ENCODE measurements at places on chromosomes 1 and 21.
A peak's percentile ranks its signal among the peaks of the same experiment; 100 is the strongest.

- DNase-seq, result no peak
Measured at GRCh38 chr1:236886199-236886598, 91.1 kb downstream of the MTR start.

DNA sequence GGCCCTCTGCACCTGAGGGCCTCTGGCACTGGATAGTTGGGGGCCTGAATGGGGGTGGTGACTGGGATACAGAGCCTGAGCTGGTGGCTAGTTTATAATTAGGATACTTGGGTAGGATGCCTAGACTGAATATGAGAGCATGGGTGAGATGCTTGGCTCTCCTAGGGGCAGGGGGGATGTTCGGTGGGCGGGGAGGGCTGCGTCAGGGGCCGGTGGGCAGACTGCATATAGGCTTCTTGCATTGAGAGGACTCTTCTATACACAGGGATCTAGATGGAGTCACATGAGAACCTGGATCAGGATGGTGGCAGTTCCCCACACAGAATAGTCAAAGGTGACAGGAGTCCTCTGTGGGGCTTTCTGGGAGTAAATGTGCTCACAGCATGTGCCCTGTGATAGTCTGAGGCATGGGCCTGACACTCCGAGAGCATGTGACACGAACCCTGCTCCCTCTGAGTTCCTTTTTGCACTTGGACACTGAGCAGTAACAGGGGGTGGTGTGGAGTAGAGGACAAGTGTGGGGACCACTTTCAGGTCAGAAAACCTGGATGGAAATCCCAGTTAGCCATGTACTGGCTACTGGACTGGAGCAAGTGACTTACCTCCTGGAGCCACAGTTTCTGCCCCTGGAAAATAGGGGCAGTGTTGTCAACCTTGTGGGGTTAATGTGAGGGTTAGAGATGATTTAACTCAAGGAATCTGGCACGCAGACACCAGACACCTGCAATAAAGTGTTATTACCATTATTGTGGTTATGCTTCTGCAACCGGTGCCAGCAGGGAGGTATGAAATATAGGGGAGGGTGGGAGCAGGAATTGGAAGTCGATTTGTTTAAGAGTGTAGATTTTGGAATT is 2.2 kb downstream of the MAP7D1 start:
- DNase-seq, result no peak

DNA sequence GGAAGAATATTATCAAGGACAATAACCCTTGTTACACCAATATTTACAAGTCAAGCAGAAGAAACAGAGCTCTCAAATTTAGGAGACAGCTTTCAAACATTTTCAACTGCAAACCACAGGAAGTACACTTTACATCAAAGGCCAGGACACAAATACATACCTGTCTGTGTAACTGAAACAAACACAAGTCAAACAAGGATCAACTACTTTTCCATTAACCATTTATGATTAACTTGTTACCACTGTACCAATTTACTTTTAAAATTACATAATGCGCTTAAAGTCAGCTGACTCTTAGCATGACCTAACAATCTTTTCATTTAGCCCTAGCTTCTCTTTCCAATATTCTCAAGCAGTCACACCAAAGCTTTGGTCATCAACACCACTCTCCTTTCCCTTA is 43.5 kb downstream of the TRIM33 start:
- DNase-seq, result no peak

DNA sequence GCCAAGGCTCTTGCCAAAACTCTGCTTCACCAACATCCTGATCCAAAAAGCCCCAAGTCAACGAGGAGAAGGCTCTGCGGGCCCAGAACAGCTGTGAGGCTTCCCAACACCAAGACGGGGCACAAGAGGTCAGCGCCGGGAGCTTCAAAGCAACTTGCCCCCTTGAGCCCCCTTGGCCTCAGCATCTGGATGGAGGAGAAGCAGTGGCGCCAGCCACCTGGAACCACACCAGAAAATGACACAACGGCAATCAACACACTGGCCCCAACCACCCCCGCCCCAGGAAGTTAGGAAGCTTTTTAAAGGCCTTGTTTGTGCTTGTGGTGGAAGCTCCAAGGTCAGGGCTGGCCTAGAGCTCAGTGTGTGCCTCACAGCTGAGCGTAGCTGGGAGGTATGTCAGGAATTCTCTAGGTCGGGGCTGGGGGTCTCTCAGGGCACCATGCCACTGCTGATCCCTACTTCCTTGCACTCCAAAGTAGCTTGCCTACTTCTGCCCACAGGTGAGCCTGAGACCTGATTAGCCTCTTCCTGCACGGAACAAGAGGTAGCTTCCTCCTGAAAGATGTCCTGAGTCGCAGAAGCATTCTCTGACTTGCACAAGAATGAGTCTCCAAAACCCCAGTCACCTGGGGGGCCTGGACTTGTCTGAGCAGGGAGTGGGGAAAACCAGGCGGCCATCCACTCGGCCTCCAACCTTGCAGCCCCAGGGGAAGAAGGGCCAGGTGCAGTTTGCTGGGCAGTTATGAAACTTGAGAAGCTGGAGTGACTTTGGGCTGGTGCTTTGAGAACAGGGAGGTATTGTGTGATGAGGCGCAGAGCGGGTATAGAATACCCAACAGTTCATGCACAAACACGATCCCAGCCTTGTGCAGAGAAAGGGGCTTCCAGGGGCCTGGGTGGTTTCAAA is 9.7 kb upstream of the SRP9 start:
- DNase-seq, result no peak

DNA sequence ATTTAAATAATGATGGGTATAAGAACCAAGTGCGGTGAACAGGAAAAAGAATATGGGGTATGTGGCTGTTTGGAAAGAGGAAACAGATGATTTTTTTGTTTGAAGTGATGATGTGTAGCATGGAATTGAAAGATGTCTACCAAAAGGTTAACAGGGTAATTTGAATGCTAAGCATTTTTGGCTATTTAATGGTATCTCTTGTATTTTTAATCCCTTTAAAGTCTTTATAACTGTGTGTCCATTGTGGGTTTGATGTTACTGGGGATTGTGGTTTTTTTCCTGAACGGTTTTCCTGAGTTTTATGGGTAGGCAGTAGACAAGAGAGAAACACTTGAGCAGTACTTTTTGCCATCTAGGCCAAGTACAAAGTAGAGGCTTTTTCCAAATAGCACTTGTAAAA is 63.2 kb downstream of the PRDM2 start:
- no peak for DNase-seq

DNA sequence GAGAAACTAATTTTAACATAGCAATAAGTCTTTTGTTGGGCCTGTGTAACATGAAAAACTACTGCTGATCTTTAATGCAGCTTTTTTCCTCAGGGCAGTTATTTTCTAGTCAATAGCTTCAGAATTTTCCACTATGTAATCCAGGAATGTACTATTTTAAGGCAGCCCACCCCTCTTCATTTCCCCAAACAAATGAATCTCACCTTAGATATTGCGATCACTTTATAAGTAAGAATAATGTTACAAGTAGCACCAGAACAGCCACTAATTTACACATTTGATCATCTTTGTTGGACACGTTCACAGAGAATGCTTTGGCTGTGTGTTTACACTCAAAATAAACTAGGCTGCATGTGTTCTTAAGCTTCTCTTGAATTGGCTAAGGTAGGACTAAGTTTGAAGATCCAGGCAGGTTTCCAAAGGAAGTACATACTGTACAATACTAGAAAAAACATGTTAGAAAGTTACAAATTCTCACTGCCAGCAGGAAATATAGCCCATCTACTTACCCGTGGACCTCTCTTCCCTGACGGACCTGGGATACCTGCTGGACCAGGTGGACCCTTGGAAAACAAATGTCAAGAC is 41.7 kb downstream of the COL24A1 start:
- no peak for DNase-seq

- DNase-seq, result peak; percentile 52
Measured at GRCh38 chr1:156746728-156747631, 4.5 kb downstream of the HDGF start.

DNA sequence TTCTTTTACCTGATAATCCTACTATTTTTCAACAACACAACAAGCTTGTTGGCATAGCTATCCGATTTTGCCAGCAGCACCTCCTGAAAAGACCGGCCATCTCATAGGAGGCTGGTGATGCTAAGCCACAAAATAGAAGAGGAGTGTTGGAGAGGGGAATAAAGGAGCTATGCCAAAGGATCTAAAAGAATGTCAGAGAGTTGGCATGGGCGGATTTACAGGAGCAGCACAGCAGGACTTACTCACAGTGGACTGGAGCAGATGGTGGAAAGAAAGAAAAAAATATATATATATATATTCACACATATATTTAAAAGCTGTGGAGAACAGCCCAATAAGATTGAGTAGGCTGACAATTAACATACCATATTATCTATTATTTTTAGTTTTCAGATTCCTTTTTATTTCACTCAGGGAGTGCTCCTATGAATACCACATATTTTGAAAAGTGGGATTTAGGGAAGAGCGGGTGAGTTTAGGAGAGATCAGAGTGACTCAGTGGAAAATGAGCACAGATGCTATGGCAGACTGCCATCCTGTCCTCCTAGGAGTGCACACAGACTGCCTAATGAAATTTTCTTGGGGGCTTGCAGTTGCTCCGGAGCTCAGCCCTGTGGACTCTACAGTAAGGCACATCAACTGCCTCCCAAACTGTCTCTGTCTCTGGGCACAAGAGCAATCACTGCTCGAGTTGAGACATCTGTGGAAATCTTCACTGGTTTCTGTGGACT is 394.4 kb upstream of the CHRM3 start:
- DNase-seq, result no peak

- peak; percentile 43 for DNase-seq
Measured at GRCh38 chr1:27383039-27383605, at the start of gene CD164L2. Gene CD164L2, minus strand, starts transcription at chr1:27383333. Its CDS starts 94 bp downstream, at chr1:27383239.

DNA sequence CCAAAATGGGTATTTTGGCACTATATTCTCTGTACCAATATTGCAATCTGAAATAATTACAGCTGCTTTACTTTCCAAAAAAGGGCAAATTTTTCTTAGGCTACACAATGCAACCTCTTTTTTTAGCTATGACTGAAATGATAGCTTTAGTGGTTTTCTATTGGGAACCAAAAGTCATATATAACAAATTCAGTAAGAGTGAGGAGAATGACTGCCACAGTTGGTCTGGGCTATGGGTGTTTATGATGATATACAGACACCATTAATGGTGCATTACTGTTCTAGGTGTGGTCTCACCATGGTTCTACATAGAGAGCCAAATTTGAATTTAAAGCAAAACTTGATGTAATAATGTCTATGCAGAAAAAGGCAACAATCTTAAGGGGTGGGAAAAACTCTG is 72.3 kb upstream of the PTBP2 start:
- no peak for DNase-seq

DNA sequence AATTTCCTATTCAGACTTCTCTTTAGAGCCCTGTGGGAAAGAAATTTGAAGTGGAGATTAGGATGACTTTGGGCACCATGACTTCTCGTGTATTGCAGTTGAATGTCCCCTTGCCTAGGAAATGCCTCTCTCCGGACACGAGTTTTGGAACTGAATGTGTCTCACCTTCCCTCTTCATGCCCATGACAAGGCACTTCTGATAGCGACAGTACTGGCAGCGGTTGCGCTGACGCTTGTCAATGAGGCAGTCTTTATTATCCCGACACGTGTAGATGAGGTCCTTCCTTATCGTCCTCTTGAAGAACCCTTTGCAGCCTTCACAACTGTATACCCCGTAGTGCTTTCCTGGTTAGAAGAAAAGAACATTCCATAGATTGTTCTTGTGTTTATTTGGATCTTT is 28.1 kb downstream of the RXRG start:
- DNase-seq, result no peak

- DNase-seq, result no peak
Measured at GRCh38 chr1:167670563-167670962, 40.5 kb downstream of the RCSD1 start.

DNA sequence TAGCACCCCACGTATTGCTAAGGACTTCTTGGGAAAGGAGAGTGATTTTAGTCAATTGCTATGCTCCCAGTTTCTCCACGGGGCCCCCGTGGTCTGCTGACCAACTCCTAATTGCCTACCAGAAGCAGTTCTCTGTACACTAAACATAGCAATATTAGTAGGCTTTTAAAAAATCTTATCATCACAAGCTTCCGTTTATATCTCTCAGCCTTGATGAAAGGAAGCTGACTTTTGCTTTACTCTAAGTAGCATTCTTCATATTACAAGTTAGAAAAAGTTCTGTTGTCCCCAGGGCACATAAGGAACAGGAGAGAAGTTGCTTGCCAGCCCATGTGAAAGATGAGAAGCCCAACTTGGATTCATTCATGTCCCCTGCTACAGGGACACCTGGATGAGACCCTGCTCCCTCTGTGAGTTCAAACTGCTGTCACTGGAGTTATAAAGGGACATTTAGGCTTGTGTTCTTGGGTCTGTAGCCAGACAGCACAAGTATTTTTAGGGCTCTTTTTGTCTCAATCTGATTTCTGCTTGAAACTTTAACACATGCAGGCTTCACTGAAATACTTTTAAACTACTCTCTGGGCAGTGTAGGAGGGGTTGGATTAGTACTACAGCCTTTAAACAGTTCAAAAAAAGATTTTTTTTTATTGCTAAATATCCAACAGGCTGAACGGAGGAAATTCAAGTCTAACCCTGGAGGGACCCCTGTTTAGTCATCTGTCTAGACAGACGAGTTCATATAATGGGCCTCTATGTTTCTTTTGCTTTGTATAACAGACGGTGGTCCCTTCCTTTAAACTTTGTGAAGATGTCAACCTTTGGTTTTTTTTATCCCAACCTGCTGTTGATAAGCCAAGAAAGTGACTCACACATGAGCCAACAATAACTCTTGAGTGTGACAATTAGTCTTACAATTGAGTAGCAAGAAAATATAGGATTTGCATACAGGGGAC is 29.5 kb downstream of the TGFB2 start:
- no peak for DNase-seq

GRCh38 chr21:31190516-31190915 is 152.2 kb upstream of the KRTAP19-8 start:
- DNase-seq, result no peak

GRCh38 chr1:1197551-1198422 is 8.6 kb downstream of the TNFRSF18 start:
- no peak for DNase-seq

- DNase-seq, result no peak
Measured at GRCh38 chr1:34918977-34919561, 10.4 kb downstream of the DLGAP3 start.

- DNase-seq, result no peak
Measured at GRCh38 chr1:233172201-233172600, 123.3 kb downstream of the PCNX2 start.

DNA sequence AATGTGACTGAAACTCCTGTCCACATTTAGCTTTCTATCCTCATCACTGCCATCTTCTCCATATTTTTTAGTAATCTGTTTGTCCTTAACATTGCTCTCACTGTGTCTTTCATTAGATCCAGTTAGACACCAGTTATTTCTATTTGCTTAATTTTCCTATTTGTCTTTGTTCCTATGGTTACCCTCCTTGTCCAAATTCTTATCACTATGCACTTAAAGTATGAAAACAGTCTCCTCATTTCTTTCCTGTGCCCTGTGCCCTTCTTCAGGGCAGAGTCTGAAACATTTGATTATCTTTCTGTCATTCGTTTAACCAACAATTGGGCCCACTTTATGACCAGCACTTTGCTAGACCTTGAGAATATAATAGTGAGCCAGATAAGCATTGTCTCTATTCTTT is 64.2 kb downstream of the SLC30A7 start:
- no peak for DNase-seq

DNA sequence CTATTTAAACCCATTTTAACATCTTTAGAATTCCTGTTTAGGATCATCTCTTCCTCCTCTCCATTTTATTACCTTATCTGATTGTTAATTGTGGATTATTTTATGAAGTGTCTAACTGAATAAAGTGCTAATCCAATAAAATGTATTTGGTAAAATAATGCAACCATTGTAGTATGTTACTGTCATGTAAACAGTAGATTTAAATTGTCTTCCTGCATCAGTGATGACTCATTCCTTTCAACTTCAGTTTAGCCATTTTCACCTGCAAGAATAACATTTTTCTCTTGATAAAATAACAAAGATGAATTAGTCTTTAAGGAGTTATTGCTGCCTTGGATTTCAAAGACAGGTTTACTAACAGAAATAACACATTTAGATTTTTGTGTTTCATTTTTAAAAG is 5.4 kb downstream of the PPP2R5A start:
- DNase-seq, result no peak

Measured in stimulated activated CD4-positive, alpha-beta T cell treated with anti-CD3 and anti-CD28 coated beads, Interleukin-4, amount 100 ng/mL, for 48 hours (primary cell).